Activated T-helper 17 cell treated with anti-CD3 and anti-CD28 coated beads, Interleukin-2, amount 50 U/mL, for 72 hours (primary cell): ENCODE measurements at places on chromosomes 2 and 18.

DNA sequence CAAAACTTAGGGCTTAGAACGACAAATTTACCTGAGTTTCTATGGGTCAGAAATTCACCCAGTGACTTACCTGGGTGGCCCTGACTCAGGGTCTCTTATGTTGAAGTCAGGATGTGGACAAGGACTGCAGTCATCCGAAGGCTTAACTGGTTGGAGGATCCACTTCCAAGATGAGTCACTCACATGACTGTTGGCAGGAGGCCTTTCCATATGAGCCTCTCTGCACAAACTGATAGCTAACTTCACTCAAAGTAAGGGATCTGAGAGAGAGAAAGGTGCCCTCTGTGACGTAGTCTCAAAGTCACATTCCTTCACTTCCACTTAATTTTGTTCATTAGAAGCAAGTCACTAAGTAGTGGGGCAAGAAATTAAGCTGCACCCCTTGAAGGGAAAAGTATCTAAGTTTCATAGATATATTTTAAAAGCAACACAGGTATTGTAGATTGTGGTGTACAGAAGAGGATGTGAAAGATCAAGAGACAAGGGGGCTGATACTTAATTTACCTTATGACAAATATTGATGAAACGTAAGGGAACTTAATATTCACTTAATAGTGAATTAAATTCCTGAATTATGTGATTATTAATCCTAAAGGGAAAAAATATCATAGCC lies 48.4 kb downstream of the TANK start:
- H3K27me3 ChIP-seq, result no peaks in the 10 kb centered on the region
- peaks cover 100% of the 10 kb centered on the region for H3K36me3 ChIP-seq
- ATAC-seq, result peak; percentile 71
- no peak overlapping the region for H3K4me3 ChIP-seq

GRCh38 chr2:20485612-20486388 lies 38.9 kb downstream of the RHOB start:
- no peak overlapping the region for H3K27ac ChIP-seq
- H3K27me3 ChIP-seq, result no peaks in the 10 kb centered on the region
- H3K36me3 ChIP-seq, result no peaks in the 10 kb centered on the region
- H3K4me3 ChIP-seq, result no peak overlapping the region
- H3K4me1 ChIP-seq, result no peaks in the 10 kb centered on the region

DNA sequence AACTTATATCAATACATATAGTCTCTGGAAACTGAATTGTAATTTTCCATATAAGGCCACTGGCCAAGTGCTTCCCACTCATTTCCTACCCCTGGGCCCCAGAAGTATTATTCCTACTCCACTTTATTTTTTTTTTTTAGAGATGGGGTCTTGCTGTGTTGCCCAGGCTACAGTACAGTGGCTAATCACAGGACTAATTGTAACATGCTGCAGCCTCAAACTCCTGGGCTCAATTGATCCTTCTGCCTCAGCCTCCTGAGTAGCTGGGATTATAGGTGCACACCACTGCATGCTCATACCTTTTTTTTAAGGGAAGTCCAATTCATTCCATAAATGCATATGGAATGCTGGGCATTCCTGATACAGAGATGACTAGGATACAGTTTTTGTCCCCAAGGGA lies 6.4 kb upstream of the CNNM4 start:
- H3K4me3 ChIP-seq, result no peak overlapping the region
- peaks cover 1% of the 10 kb centered on the region for H3K4me1 ChIP-seq
- H3K36me3 ChIP-seq, result no peaks in the 10 kb centered on the region
- no peak for ATAC-seq
- no peak overlapping the region for H3K27ac ChIP-seq
- H3K27me3 ChIP-seq, result no peaks in the 10 kb centered on the region

DNA sequence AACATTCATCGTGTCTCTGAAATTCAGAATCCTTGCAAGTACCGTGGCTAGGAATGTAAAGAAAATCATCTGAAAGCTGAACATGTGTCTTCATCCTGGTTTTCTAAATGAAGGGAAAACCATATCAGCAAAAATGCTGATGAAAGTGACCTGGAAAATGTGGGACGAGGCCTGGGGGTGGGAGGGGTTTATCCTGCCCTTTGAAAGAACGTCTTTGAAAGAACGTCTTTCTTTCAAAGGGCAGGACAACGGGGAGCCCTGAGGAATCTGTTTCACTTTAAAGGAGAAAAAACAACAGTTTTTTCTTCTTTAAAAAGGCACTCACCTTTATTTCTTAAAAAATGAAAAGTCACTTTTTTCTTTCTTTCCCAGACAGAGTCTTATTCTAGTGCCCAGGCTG lies 185.2 kb downstream of the ALPK2 start:
- H3K27ac ChIP-seq, result no peak overlapping the region
- ATAC-seq, result no peak
- H3K36me3 ChIP-seq, result no peaks in the 10 kb centered on the region
- no peaks in the 10 kb centered on the region for H3K27me3 ChIP-seq
- H3K4me1 ChIP-seq, result peaks cover 6% of the 10 kb centered on the region

DNA sequence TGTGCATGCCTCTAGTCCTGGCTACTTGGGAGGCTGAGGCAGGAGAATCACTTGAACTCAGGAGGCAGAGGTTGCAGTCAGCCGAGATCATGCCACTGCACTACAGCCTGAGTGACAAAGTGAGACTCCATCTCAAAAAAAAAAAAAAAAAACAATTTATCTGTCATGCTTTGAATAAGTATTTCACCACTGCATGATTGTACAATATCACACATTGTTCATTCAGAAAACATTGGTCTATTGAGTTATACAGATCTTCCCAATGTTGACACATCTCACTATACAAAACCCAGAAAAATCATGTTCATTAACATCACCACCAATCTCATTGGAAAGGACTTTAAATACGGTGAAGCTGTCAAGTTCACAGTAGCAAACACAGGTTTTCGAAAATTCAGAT lies 46.8 kb upstream of the PPM1B start:
- H3K36me3 ChIP-seq, result no peaks in the 10 kb centered on the region
- peaks cover 2% of the 10 kb centered on the region for H3K27me3 ChIP-seq
- H3K4me1 ChIP-seq, result peaks cover 5% of the 10 kb centered on the region
